ENCODE measurements at places on chromosomes 12 and 14.

GRCh38 chr14:104292084-104292970 lies 153.9 kb downstream of the KIF26A start:
- no peak for DNase-seq

DNA sequence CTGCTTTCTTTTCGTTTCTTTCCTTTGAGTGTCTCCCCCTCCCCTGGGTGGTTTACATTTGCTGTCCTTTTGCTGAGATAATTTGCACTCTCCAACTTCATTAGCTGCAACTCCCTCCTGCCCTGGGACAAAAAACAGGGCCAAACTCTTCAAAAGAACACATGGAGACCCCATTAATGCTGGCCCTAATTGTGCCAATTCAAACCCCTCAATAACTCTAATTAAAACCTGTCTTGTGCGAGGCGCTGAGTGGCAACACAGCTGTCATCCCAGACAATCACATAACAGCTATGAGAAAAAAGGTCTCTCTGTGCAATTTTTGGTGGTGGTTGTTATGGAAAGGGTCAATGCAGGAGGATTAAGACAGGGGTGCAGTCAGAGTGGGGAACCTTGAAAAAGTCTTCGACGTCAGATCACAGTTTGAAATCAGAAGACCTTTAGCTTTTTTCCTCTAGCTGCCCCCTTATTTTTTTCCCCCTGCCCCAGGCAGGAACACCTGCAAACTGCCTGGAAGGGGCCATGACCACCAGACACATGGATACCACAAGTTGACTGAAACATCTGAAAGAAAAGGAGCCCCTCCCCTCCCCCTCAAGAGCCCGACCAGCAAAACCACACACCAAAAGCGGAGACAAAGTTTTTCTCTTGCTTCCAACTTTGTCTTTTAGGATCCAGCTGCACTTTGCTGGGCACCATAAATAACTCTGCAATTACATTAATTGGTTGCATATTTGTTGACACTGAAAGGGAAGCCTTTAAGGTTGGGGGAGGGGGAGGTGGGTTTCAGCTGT lies 26.5 kb upstream of the SMOC1 start:
- no peak for DNase-seq

DNA sequence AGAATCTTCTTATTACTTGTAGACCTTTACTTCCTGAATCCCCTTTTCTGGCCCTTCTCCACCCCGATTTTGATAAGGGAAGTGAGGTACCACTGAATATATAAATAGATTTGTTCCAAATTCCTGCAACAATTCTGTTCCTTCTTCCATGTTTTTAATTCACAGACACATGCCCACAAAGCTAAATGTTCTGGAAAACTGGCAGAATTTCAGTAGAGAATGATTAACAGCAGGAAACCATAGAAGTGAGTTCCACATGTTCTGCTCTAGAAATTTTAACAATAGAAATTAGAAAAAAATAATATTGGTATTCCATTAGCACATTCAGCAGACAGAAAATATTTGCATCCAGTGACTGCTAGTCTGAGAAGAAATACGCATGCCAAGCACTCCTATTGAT lies 139.6 kb downstream of the SLC2A13 start:
- DNase-seq, result no peak

DNA sequence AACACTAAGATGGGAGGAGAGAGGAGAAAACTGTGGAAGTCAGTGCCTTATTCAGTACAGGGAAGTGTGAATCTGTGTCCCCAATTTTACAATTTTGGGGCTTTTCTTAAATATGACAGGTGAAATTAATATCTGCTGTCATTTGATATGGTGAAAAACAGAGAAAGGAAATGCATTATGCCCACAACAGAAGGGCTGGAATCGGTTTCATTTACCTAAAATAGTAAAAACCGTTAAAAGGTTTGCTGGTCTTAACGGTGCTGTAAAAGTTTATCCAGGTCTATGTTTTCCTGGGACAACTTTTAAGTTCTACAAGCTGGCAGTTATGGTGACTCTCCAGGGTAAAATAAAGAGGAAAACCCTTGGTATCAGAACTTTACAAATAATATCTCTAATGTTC lies 310.8 kb downstream of the FUT8 start:
- no peak for DNase-seq

DNA sequence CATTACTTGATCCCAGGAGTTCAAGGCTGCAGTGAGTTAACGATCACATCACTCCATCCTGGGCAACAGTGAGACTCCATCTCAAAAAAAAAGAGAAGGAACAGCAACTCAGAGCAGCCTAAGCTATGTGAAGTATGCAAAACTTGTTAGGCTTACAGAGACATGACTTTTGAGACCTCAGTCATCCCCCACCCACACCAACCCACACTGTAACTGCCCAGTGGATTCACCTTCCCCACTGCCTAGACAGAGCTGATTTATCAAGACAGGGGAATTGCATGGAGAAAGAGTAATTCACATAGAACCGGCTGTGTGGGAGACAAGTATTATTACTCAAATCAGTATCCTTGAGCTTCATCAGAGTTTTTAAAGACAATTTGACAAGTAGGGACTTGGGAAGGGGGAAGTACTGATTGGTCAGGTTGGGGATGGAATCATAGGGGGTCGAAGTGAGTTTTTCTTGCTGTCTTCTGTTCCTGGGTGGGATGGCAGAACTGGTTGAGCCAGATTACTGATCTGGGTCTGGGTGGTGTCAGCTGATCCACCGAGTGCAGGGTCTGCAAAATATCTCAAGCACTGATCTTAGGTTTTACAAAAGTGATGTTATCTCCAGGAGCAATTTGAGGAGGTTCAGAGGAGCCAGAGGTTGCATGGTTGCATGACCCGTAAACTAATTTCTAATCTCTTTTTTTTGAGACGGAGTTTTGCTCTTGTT lies 6.2 kb upstream of the WDR89 start:
- no peak for DNase-seq

DNA sequence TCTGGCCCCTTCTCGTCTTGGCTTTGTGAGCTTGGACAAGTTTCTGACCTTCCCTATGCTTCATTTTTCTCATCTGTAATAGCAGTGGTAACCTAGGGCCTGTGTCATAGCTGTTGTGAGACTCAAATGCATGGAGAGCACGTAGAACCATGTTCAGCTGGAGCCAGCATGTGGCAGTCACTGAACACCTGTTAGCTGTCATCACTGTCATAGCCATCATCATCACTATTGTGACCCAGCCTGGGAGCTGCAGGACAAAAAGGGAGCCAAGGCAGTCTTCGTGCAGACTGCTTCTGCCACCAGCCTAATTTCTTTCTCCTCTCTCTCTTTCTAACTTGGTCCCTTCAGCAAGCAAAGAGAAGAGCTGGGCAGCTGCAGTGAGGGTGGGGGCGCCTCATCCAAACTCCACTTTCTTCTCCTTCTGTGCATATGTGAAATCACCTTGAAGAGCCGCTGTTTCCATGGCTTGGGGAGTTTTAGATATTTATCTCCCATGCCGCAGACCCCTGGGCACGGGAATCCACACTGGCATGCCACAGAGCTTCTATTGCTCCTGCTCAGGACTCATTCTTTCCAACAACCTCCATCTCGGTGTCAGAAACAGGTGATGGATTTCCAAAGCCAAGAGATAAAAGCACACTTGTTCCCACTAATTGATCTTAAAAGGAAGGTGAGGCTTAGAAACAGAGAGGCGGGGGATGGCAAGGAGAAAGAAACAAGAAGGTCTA lies 87.0 kb downstream of the SRRM4 start:
- no peak for DNase-seq

DNA sequence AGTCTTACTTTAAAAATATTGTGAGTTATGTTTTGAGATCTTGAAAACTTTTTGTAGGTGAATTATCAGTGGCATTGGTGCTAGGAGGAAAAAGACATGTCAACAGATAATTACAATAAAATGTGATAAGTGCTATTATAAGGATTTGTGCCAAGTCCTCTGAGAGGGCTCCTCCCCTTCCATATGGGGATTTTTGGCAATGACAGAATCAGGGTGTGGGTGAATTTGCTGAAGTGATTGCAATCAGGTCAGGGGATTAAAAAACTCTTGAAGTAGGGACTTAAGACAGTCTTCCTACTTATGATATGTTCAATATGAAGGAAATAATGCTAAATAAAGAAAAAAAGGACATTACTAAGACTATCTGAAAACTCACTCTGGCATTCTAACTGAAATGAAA lies 122.5 kb downstream of the SLC15A5 start:
- DNase-seq, result no peak

DNA sequence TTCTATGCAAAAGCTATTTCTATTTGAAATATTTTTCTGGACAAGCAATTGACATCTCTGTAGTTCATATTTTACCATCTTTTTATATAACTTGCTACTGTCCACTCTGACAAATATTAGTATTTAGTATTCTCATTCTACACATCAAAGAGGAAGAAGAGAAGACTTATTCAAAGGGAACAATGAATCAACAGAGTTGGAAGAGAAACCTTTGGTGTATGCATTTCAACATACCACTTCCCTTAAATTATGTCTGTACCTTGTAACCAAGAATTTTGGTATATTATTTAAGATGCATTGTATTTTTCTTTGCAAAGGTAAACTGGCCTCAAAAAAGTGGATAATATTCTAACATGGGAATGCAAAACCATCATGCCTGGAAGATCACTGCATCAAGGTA lies 72.1 kb upstream of the DUSP6 start:
- no peak for DNase-seq

DNA sequence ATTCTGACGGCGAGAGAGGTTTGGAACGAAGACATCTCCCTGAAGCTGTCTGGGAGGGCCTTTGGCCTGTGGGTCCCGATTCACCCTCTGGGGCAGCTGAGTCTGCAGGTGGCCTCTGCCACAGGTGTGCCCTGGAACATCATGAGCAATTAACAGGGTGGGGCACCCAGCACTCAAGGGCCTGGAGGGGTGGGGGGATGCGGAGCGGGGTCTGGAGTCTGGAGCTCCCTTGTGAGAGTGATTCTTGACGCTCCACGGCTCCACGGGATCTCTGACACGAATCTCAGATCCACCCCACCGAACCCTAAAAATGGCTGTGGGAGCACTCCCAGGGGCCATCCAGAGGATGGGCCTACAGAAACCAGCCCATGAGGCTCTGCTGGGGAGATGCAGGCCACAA lies 8.3 kb downstream of the ITPK1 start:
- DNase-seq, result no peak

DNA sequence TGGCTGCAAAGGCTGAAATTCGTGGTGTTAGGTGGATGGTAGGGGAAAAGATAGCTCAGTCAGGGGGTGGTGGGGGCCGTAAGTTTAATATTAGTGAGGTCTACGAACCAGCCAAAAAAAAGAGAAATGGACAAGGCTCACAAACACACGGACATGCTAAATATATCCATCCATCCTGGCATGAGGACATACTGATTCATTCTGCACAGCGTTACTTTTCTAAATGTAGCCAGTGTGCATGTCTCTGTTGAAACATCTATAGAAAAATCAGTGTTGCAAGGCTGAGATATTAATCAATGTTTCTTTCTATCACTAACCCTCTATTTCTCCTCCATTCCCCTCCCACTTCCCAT lies 150.6 kb downstream of the PIWIL1 start:
- DNase-seq, result no peak

- no peak for DNase-seq
These were observed 29.1 kb upstream of the SLC38A2 start for GRCh38 chr12:46401662-46402061.

DNA sequence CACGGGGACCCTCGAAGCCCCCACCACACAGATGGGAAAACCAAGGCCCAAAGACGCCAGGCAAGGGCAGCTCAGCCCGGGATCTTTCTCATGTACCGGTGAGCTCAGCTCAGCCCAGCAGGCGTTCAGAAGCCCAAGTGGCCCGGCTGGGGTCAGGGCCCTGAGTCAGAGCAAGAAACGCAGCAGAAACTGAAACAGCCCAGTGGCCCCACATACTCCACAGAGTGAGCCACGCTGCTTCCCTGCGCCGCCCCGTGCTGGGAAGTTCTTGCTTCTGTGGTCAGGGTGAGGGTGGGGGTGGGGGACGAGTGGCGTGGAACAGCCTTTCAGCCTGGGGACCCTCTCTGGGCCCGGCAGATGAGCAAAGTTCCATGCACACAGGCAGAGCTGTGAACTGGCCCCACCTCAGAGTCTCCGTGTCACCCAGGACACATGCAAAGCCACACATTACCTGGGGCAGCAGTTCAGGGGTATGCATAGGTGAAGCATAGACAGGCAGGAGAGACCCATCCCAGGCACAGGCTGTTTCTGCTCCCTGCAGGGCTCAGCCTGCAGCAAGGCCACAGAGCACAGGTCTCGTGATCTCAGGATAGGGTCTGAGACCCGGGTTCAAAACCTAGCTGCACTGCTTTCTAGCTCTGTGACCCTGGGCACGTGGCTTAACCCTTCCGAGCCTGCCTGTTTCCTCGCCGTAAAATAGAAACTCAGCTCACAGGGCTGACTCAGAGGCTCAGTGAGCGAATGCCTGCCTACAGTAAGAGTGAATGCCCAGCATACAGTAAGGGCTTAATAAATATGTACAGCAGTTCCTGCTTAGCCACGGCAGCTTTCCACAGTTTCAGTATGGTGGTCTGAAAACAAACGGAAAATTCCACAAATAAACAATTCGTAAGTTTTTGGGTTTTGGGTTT lies 21.6 kb downstream of the NCOR2 start:
- DNase-seq, result no peak

GRCh38 chr14:71029236-71029781 lies 122.0 kb downstream of the PCNX1 start:
- DNase-seq, result no peak

DNA sequence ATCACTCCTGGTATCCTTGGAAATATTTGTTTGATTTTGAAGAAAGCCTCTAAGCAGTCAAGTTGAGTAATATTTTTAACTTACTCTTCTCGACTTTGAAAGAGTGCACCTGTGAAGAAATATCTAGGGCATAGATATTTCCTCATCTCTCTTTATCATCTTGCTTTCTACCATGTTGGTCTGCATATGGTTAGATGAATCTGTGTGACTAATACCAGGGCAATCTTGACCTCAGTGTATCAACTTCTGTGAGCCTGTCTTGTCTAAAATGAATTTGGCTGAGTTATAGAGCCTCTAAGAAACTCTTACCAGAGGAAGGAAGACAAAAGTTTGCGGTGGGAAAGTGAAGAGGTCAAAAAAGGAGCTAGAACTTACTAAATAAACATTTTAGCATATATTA lies 68.4 kb downstream of the SYT1 start:
- no peak for DNase-seq

DNA sequence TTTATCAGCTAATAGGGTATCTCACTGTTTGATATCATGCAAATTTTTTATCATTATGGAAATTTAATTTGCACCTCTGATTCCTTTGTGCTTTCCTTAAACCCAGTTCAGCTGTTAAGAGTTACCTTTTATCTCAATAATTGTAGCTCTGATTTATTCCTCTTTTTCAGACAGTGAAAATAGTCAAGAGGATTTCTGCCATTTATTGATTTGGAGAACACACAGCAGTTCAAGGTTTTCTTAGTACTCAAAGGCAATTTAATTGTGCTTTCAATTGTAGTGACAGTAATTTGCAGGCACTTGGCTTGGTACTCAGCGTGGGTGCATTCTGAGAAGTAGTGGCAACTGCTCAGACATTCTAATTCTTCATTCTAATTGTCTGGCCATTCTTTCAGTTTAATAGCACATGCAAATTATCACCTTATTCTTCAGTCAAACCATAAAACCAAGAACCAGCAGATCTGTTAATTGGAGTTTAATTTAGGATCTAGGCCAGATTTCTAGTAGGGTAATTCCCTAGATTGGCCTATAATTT lies 709.3 kb downstream of the RPS29 start:
- no peak for DNase-seq

All from cerebellar nuclear complex (tissue), 1 donor.